ENCODE measurements at places on chromosomes 1 and 21. TPM values are rescaled to one million over a fixed set of nuclear protein-coding genes. Genes with fewer than 3 reads are reported as not detected.

The APCS gene
- total RNA-seq: not detected

The ACTL8 gene
- total RNA-seq: not detected

The DMBX1 gene
- total RNA-seq: not detected

The C1orf105 gene
- total RNA-seq: not detected

The FGR gene
- total RNA-seq: not detected

The EEIG2 gene
- 51.1 TPM for total RNA-seq

The CCDC18 gene
- total RNA-seq: 16.0 TPM

The CASZ1 gene
- not detected for total RNA-seq

The MFN2 gene
- total RNA-seq: 41.9 TPM

The MXRA8 gene
- total RNA-seq: 367 TPM

The LCE1F gene
- total RNA-seq: not detected

The PM20D1 gene
- total RNA-seq: not detected

The TCHHL1 gene
- not detected for total RNA-seq

The TAF1A gene
- 11.8 TPM for total RNA-seq

The BARHL2 gene
- total RNA-seq: not detected

The CHI3L2 gene
- 10.5 TPM for total RNA-seq

The P3R3URF gene
- total RNA-seq: not detected

The DLGAP3 gene
- total RNA-seq: not detected

The DCDC2B gene
- not detected for total RNA-seq

The PLEKHN1 gene
- total RNA-seq: 0.54 TPM

The OR2T35 gene
- total RNA-seq: not detected

The SHISAL2A gene
- total RNA-seq: not detected

The HLX gene
- 4.1 TPM for total RNA-seq

The CLEC20A gene
- not detected for total RNA-seq

The TMPRSS15 gene
- not detected for total RNA-seq

The ATP1B1 gene
- 13.7 TPM for total RNA-seq

The CD1C gene
- total RNA-seq: not detected

The PTCH2 gene
- 0.36 TPM for total RNA-seq

The ITLN2 gene
- total RNA-seq: 3.8 TPM

The CSF3R gene
- total RNA-seq: not detected
